ENCODE measurements at places on chromosomes 16 and 17.

GRCh38 chr17:8162233-8162996, at the start of gene VAMP2:
Gene VAMP2 (minus strand): TSS chr17:8162948. CDS start chr17:8162879, 69 bp downstream.
- peak; percentile 84 for DNase-seq

DNA sequence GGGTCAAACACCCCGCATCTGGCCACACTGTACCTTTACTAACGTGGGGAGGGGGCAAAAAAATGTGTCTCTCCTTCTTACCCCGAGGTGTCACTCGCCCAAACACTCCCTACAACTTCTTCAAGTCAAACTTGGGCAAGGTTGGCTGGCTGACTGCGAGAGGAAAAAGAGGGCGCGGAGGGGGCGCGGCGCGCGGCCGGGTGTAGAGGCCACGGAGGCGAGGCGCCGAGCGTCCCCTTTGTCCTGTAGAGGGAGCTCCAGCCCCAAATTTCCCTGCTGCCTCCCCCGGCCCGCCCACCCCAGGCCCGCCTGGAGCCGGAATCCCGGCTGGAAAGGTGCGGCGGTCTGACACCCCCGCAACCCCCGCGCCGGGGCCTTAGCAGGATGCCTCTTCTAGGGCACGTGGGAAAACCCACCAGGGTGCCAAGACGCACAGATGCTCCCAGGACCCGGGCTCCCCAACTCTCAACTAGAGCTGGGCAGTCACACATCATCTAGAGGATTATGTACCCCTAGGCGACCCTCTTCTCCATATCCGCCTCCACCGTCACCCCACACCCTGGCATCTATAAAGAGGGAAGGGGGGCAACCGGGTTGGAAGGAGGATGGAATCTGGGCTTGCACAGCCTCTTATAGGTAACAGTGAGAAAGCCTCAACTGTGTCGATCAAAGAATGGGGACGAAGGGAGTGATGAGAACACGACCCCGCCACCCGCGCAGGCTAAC, 4.2 kb downstream of the IRX3 start:
- DNase-seq, result peak; percentile 70

- no peak for DNase-seq
Measured at GRCh38 chr16:3740934-3741333, 23.6 kb upstream of the TRAP1 start.

GRCh38 chr16:67068212-67068753, 39.3 kb downstream of the CBFB start:
- no peak for DNase-seq

DNA sequence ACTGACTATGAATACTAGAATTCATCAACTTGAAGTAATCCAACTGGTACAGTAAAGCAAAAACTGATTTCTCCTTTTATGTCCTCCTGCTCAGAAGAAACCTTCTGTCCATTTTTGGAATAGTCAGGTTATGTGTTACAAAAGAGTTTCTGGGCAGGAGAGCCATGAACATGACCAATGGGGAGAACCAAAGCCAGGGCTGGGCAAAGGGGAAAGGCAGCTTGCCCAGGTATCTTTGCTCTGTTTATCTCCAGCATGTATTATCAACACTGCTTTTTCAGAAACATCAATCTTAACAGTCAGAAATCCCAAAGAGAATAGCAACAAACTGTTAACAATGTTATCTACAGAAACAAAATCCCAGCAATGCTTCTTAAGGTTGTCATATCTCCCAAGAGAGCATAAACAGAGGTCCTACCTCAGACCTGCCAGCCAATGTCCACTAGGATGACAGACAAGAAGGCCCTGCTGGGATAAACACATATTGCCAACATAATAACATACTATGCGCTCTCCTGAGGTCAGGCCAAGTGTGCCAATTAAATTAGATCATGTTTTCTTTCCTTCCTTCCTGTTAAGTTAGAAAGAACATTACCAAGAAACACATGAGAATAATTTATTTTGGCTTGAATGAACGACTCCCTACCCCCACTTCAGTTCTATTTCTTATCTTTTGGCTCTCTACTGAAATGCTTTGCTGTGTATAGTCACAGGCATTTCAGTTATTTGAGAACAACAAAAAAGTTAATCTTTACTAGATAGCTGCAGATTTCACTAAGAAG, 28.0 kb downstream of the BLMH start:
- no peak for DNase-seq

GRCh38 chr16:27269300-27270150, 953 bp upstream of the NSMCE1 start:
- DNase-seq, result peak; percentile 20

Measured in stimulated activated CD8-positive, alpha-beta memory T cell treated with anti-CD3 and anti-CD28 coated beads, Interleukin-4, amount 100 ng/mL, for 48 hours (primary cell).